Activated CD4-positive, alpha-beta T cell treated with anti-CD3 and anti-CD28 coated beads for 4 hours (primary cell): ENCODE measurements at places on chromosomes 1 and 21.
A peak's percentile ranks its signal among the peaks of the same experiment; 100 is the strongest.

DNA sequence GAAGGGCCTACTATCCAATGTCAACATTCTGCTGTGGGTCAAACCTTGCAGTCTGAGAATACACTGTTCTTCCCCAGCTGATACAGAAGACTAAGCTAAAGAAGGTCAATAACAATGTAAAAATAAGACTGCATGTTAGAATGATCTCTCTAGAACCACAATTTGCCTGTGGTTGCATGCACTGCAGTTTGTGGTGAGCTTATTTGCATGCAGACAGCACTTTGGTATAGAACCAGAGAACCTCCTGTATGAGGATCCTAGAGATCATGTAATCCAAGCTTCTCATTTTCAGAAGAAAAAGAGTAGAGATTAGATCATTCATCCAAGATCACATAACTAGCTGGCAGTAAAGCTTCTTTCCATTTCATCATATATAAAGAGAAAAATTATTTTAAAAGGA lies 15.8 kb downstream of the SYNJ1 start:
- DNase-seq, result no peak

DNA sequence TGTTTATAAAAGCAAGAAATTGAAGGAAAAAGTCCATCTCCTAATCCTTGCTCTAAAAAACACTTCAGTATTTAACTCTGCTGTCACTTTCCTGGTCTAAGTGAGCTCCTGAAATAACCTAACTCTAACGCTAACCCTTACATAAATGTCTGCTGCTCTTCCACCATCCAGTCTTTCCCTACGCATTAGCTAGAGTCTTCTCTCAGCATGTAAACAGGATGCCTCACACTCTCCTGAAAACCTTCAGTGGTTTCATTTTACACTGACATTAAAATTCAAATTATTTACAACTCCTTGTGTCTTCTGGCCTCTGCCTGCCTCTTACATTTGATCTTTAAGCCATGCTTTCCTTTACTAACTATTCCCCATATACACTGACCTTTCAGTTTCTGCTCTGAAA lies 697.6 kb upstream of the CXADR start:
- no peak for DNase-seq

DNA sequence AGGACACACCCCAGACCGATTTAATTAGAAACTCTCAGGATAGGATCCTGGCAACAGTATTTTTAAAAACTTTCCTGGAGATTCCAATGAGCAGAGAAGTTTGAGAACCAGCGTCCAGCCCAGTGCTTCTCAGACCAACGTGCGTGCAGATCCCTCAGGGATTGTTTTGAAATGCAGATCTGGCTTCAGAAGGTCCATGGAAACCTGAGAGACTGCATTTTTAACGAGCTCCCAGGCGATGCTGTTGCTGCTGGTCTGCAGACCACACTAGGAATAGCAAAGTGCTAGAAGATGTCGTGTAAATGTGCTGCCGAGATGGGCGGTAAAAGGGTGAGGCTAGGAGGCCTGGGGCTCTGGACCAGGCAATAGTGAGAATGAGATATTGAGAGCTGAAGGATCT lies 18.4 kb upstream of the CASQ1 start:
- no peak for DNase-seq

- no peak for DNase-seq
Measured at GRCh38 chr21:35231090-35231489, 182.0 kb upstream of the RUNX1 start.

GRCh38 chr1:244319283-244320132 lies 132.2 kb downstream of the ADSS2 start:
- DNase-seq, result peak; percentile 6

DNA sequence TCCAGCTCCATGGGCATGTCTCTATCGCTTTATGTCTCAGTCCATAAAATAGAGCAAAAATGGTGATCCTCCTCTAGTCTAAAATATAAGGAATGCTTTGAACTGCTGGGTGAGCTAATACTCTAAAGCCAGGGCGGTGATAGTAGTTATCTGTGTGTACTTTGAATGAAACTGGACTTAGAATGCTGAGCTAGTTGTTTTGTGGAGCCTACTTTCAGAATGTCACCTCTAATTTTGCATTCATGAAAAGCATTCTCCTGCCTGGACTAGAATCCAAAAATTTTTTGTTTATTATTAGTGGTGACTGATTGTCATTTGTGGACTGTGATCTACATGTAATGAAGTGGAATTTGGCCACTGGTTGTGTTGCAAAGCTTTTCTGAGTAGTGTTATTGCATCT lies 241.6 kb upstream of the C1orf105 start:
- DNase-seq, result no peak

DNA sequence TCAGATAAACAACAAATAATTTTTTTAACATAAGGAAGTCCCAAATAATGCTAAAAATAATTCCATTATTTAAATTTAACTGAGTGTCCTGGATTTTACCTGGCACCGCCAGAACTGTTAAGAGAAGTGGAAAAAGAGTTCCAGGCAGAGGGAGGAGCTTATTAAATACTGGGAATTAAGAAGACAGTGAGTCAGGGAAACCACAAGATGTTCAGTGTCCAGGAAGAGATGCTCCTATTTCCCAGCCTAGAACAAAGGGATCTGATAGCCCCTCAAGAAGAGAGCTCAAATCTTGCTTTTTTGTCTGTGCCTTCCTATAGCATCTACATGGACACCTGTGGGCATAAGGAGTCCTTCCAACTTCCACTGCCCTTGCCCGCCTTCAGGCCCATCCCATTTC lies 85.9 kb downstream of the PGM1 start:
- no peak for DNase-seq

DNA sequence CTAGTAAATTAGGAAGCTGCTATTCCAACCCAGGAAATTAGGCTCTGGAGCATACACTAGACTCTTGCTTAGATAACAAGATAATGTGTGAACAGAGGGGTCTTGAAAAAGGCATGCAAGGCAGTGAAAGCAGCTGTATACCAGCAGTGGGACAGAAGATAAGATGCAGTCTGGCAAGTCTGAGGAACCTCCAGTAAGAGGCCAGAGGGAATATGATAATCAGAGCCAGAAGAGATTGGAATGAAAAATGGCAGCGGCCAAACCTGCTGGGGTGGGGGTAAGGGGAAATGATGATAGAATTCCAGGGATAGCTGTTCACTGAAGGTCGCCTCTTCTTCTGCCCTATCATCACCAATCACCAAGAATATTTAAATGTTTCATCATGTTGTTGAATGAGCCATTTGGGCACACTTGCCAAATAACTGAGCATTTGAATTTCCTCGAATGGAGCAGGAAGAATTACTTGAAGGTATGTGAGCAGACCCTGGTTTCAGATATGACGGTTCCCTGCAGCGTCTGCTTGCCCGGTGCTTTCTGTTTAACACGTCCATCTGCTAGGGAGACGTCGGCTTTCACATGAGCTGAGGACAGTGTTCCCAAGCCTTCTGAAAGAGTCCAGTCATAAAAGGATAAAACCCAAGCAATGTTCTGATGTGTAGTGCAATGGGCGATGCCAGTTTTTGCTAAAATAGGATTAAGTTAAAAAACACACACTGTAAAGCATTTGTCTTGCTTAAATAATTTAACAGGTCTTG lies 173.3 kb downstream of the RWDD3 start:
- DNase-seq, result no peak

- no peak for DNase-seq
Measured at GRCh38 chr1:155297384-155297783, 3.9 kb downstream of the PKLR start.
